Ureter (tissue), 1 donor: ENCODE measurements at places on chromosomes 6 and 20.
A peak's percentile ranks its signal among the peaks of the same experiment; 100 is the strongest.

DNA sequence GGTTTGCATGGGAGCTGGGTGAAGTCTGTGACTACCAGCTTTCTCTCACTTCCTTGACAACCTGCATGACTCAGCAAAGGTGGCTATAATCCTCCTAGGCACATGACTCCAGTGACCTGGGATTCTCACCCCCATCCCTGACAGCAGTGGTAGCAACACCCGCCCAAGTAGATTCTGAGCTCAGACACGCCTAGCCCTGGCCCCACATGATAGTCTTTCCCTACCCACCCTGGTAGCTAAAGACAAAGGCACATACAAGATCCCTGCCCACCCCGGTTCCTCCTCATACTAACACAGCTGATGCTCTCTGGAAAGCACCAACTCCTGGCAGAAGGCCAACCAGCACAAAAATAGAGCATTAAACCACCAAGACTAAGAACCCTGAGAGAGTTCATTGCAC lies 25.9 kb upstream of the CRISP1 start:
- DNase-seq = no peak

- DNase-seq = no peak
Measured at GRCh38 chr6:42771741-42772100, 10.1 kb upstream of the BICRAL start.

- no peak for DNase-seq
Measured at GRCh38 chr6:451847-452246, 60.3 kb downstream of the IRF4 start.

GRCh38 chr6:127392301-127392700 lies 48.9 kb upstream of the ECHDC1 start:
- DNase-seq = no peak

DNA sequence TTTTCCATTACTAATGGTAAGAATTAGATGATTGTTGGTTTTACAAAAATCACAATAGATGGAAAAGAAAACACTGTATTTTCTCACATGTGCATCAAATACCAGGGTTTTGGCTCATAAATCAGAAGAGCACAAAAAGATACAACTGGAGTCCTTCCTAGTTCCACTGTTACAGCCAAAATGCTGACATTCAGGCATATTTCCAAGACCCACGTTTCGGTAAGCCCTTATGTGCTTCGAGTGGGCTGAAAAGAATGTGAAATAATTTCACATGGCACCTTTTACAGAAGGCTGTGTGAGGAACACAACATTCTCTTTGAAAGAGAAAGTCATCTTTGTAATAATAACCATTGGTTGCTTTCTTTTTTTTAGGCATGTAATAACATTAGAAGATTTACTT lies 326.7 kb upstream of the FLRT3 start:
- DNase-seq = no peak

DNA sequence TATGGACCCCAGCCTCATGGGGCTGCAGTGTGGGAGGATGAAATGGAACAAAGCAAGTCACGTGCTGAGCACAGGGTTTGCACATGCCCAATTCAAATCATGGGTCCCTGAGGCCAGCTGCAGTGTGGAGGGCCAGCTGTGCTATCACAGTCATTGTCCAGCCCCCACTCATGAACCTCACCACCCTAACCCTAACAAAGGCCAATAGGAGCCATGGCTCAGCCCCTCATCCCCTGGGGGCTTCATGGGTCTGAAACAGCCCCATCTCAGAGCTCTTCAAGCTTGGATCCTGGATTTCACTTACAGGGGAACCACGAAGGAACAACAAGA lies 125.6 kb upstream of the MAFB start:
- DNase-seq = no peak

- no peak for DNase-seq
Measured at GRCh38 chr6:47308552-47309290, 984 bp downstream of the TNFRSF21 start.

- DNase-seq = no peak
Measured at GRCh38 chr20:21575981-21576740, 62.3 kb upstream of the NKX2-2 start.

- no peak for DNase-seq
Measured at GRCh38 chr6:108730635-108731515, 117.3 kb upstream of the ARMC2 start.

DNA sequence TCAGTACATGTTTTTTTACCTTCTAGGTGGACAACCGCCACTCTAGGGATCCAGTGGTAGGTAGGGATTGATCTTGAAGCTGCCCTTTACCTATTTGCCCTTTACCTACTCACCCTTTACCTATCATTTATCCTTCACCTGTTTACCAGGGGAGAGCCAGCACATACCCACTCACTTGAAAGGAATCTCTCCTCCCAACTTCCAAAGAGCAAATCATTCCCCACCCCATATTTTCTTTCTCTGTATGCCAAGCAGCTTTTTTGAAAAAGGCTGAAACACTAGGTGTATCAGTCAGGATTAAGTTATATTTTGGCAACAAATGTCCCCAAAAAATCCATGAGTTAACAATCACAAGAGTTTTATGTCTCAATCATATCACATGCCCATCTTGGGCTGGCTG lies 10.5 kb upstream of the EPM2A start:
- no peak for DNase-seq

GRCh38 chr20:877814-878213 lies 38.3 kb downstream of the ANGPT4 start:
- DNase-seq = no peak

DNA sequence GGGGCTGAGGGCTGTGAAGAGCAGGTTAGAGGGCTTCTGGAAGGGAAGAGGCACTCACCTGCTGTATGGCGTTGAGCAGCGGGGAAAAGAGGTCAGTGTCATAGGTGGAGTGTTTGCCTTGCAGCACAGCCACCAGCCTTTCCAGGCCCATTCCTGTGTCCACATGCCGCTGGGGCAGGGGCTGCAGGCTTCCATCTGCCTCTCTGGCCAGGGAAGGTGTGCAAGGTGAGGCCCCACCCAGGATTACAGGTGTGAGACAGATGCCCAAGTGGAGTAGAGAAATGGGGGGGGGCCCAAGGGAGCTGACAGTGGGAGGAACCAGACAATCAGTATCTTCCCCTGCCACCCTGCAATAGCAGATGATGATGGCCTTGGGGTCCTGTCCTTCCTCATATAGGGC lies 2.9 kb downstream of the AARS2 start:
- no peak for DNase-seq

- no peak for DNase-seq
Measured at GRCh38 chr6:39905640-39905975, 28.7 kb downstream of the MOCS1 start.

- DNase-seq = no peak
Measured at GRCh38 chr20:58746620-58747019, 54.0 kb downstream of the NPEPL1 start.

GRCh38 chr20:45036044-45036755 lies 64.7 kb downstream of the KCNS1 start:
- DNase-seq = no peak

GRCh38 chr6:116461331-116461931 lies at the start of gene CALHM6:
Gene CALHM6 (plus strand): TSS chr6:116461375. CDS start chr6:116461930, 555 bp downstream.
- no peak for DNase-seq

- no peak for DNase-seq
Measured at GRCh38 chr6:127554435-127555006, 22.5 kb upstream of the C6orf58 start.

- no peak for DNase-seq
Measured at GRCh38 chr6:108618623-108619152, 58.0 kb downstream of the FOXO3 start.

DNA sequence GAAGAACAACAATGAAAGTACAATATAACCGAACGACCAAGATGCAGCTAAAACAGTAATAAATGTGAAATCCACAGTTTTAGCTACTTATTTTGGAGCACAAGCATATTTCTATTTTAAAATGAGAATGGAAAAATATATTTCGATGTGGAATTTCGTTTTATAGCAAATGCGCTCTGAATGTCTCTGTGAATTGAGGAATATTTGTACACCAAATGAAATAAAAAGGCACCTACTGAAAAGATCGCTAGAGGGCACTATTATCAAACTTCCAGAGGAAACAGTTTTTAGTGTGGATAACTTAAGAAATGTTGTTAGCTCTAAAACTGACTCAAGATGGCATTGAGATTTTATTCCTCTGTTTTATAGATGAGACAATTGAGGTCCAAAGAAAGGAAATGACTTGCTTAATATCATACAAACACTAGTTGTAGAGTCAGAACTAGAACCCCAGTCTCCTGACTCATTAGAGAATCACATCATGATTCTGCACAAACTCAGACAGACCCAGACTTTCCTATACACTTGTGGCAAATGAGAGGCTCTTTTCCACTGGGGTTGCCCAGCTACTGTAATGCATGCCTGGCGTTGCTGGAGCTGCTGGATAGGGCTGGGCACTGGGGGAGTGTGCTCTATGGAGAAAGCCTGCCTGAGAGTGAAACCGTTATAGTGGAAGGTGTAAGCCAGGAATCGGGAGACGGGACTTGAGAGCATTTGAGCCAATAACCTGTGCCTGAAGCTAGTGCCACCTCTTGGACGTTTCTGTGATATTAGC lies 51.9 kb downstream of the GCLC start:
- no peak for DNase-seq

GRCh38 chr6:54892831-54893230 lies 46.3 kb downstream of the FAM83B start:
- DNase-seq = no peak

GRCh38 chr6:80280262-80281010 lies 174.0 kb downstream of the BCKDHB start:
- DNase-seq = no peak

DNA sequence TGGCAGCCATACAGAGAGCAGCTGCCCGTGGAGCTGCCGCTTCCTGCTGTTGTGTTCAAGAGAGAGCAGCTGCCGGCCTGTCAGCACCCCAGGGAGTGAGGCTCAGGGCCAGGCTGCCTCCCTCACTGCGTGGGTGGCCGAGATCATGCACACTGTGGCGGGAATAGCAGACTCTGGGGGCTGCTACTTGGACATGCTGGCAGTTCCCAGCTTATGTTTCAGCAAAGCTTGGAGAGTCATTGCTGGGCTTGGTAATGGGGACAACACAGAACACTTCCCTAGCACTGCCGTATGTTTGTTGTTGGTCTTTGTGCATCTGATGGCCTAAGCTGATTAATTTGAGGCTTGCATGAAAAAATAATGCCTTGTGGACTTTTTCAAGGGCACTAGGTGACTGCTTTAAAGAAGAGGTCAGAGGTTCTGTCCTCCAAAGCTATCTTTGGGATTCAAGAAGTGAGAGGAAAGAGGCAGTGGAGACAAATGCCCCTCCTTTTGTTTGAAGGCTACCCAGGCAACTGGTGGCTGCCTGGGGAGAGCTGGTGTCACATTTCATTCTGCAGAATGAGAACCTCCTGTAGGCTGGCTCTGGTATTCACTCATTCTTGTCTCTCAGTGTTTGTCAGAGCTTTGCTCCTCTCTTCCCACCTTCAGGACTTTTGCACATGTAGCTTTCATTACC lies 18.8 kb downstream of the MRAP2 start:
- DNase-seq = peak; percentile 53

DNA sequence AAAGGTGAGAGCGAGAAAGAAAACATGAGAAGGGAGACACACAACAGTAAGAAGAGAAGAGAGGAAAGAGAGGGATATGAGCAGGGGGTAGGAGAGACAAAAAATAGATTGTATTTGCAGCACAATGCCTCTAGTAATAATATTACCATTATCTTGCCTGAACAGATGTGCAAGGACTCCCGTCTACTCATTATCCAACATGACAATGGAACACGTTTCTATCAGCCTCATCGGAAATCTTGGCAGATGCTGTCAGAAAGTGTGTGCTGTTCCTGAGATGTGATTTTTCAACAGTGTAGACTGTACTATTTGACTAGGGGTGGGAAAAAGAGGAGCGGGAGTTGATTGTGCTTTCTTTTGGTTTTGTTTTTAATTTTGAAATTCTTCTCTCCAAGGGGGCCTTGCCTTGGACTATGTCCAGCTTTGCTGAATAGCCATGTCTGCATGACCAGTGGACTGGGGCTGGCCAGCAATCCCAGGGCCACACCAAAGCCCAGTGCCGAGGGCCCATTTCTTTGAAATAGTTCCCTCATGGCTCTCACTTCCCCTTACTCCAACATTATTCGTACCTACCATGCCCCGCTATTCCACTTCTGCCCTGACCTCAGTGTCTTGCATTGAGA lies 11.3 kb upstream of the TRAM2 start:
- DNase-seq = no peak
